ENCODE measurements at places on chromosomes 2 and 18.

GRCh38 chr2:226791056-226791486 is 8.5 kb downstream of the IRS1 start:
- no peak for DNase-seq

- DNase-seq: no peak
Measured at GRCh38 chr2:111178730-111179405, 58.2 kb downstream of the BCL2L11 start.

- peak; percentile 5 for DNase-seq
Measured at GRCh38 chr2:19949071-19949470, 40.8 kb downstream of the WDR35 start.

GRCh38 chr2:101188683-101189405 is 37.7 kb upstream of the TBC1D8 start:
- no peak for DNase-seq

DNA sequence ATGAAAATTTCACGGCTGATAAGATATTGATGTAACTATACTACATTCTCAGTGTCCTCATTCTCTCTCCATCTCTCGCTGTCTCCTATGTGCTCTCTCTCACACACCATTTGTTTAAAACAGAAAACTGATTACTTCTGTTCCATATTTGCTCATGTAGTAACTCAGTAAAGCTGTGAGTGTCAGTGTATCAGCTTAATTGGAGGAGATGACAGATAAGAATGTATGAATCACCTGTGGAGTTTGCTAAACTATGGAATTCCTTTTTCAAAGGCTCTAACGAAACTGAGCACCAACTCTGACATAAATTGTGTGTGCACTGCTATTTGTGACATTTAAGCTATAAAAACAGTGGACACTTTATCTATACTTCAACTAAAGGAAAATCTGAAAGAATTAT is 1080.0 kb downstream of the DSC3 start:
- DNase-seq: no peak

DNA sequence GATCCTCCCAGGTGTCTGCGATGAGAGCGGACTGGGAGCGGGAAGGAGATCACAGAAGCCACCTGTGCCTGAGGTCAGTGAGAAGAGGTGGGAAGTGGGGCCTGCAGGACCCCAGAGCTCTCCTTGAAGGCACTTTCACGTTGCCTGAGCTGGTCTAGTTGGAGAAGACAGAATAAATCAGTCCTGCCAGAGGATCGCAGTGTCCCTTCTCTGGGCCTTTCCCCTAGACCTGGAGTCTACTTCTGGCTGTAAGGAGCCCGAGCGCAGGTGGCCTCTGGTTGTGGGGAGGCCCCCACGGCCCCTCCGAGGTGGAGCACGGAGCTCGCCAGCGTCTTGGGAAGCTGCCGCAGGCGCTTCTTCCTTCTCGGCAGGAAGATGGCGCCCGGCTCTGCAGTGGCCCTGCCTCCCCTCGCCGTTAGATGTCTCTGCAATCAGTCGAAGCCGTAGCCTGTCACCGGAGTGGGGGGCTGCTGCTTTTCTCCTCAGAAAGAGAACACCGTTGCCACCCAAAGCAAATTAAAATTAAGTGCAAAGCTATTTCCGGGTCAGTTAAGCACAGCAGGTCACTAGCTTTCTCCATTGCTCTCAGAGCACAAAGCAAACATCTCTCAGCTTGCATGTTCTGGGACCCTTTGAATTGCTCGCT is 212.0 kb upstream of the MYT1L start:
- no peak for DNase-seq

DNA sequence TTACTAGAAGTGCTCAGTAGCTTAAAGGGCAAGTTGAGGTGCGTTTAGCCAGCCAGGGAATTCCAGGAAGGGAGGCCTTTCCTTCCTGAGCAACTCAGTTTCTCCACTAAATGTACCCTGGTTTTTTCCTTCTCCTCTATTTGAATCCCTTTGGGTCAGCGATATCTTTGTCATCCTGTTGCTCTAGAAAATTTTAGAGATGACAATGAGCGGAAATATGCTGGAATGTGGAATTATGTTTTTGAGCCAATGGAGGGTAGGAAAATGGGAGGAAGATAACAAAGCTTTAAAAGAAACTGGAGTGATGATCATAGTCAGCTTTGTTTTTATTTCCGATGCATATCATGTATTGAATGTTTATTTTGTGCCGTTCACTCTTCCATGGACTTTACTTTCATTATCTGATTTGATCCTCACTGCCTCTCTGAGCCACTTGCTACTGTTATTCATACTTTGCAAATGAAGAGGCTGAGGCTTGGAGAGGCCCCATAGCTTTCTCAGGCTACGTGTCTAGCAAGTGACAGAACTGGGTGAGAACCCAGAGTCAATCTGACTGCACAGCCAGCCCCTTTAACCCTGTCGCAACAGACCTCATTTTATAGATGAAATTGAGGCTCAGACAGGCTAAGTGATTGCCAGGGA is 67.3 kb downstream of the NTSR2 start:
- no peak for DNase-seq

DNA sequence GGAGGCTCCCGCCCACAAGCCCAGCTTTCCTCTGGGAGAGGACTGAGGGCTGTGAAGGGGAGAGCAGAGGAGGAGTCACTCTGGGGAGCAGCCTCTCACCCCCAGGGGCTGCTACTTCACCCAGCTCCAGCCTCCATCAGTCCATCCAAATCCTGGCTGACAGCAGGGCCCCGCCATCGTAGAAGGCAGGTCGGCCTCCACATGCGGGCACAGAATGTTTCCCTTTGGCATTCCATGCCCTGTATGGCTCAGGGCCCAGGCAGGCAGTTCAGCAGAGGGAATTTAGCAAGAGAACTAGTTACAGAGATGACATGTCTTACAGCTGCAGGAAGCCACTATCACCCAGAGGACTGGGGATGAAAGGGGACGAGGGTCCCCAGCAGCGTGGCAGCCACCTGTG is 6.4 kb upstream of the ODC1 start:
- DNase-seq: no peak

- DNase-seq: no peak
Measured at GRCh38 chr2:200274116-200275075, 32.1 kb upstream of the SPATS2L start.

DNA sequence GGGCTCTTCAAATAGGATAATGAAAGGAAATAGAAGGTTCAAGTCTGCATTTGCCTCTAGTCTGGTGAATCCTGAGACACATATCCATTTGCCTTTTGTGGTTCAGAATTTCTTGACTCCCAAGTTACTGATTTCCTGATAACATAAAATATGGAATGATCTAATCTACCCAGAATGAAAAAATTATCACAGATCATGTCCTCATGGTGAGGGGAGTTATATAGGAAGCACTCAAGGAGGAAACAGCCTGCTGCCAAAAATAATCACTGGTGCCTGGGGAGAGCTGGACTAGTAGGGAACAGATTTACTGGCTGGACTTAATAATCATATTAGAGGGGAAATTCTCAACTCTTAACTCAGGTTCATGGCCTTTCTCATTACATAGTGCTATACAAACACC is 95.5 kb upstream of the STK17B start:
- DNase-seq: no peak

All from SK-N-MC (cell line).